ENCODE measurements at places on chromosomes 3 and 15.

GRCh38 chr3:61627768-61628185 is 66.4 kb downstream of the PTPRG start:
- DNase-seq: no peak

GRCh38 chr15:77527164-77527778 is 105.4 kb downstream of the LINGO1 start:
- DNase-seq: no peak

GRCh38 chr15:29456255-29456654 is 186.6 kb upstream of the NSMCE3 start:
- no peak for DNase-seq

GRCh38 chr3:198061119-198062067 is 101.4 kb downstream of the LMLN start:
- DNase-seq: no peak

DNA sequence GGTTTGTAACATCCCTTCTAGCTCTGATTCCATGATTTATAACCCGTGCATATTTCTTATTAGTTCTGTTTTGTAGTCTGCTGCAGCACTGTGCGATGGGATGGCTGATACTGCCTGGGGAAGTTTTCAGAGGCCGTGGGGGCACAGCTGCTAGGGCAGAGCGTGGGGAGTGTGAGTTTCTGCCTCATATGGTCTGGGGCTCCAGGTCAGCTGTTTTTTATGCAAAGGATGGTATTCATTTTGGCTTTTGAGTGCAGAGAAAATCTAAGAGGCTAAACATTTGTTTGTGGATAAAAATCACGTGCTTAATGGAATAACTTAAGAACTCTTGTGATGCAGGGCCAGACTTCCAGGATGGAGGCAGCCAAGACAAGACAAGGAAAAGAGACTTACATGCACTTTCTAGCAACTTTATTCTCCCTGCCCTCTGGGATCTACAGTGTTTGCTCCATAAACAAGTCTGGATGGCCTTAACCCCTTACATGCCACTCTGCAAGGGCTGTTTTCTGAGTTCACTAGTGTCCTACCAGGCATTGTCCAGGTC is 45.5 kb upstream of the CFAP161 start:
- DNase-seq: no peak

GRCh38 chr3:195885036-195885891 is 23.1 kb downstream of the TNK2 start:
- DNase-seq: no peak

DNA sequence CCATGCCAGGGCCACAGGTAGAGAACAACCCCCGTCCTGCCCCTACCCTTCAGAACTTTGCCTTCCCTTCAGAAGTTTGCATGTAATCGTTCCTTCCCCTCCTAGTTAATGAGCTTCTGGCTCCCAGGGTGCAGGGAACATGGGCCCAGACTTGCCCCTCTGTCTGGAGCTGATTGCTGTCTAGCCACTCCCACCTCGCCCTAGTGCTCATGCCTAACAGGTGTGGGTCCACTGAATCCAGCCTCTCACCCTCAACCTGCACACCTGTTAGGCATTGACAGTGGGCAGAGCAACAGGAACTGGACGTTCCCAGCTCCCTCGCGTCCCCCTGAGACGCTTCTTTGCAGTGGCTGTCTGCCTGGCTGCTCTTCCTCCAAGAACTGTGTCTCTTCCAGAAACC is 40.3 kb downstream of the WNT5A start:
- DNase-seq: no peak

DNA sequence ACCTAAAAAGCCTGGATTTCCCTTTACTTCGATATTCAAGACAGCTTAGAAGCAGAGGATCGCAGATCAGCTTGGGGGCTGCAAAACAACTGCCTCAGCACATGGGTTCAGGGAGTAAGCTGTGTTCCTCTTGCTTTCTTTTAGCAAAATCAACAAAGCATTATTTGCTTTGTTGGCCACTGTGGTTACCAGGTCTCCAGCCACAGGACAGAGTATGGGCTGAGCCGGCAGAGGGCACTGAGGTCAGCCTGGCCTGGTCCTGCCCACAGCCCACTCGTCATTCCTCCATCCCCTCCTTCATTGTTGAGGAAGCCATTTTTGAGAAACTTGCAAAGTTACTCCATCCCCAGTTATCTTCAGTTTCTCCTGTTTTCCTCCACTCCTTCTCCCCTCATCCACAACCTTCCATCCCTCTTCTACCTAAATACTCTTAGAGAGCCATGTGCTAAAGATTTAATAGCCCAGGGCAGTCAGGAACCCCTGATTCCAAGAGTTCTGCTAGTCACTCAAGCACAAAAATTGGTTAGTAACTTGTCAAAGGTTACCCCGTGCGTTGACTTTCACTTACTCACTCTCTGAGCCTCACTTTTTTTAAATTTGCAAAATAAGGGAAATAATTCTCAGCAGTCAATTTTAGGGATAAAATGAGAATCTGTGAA is 60.0 kb upstream of the HES1 start:
- no peak for DNase-seq

DNA sequence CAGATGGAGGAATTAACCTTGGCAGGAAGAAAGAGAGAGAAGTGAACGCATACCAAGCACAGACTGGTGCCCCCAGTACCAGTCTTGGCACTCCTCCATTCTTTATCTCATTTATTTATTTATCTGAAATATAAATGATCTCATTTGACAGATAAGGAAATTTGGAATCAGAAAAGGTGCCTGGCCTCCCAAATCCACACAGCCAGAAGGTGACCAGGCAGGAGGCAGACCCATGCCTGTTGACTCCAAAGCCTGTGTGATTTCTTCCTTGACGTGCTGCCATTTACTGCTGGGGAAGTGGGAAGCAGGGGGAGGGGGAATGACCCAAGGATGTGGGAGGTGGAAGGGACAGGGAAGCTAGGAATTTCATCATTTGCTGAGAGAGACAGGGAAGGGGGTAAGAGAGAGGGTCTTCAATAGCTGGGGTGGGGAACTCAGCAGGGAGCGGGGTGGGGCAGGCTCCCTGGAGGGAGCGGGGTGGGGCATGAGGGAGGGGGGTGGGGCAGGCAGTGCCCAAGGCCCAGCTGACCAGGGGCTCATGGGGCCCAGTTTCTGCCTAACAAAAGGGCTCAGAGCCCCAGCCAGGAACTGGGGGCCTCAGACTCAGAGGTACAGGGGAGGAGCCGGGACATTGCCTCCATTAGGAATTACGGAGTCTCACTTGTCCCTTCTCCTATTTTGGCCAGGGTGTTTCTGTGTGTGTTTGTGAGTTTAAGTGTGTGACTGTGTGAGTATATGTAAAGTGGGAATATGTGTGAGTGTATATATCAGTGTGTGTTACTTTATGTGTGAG is 63.0 kb downstream of the MINAR1 start:
- no peak for DNase-seq

GRCh38 chr15:73879426-73879825 is 6.1 kb downstream of the TBC1D21 start:
- no peak for DNase-seq
